ENCODE measurements at places on chromosomes 6 and 20.

- DNase-seq: no peak
Observed at GRCh38 chr20:24764794-24765202, 184.3 kb upstream of the CST7 start.

- no peak for DNase-seq
Observed at GRCh38 chr6:136992113-136992512, 52.7 kb downstream of the IL20RA start.

DNA sequence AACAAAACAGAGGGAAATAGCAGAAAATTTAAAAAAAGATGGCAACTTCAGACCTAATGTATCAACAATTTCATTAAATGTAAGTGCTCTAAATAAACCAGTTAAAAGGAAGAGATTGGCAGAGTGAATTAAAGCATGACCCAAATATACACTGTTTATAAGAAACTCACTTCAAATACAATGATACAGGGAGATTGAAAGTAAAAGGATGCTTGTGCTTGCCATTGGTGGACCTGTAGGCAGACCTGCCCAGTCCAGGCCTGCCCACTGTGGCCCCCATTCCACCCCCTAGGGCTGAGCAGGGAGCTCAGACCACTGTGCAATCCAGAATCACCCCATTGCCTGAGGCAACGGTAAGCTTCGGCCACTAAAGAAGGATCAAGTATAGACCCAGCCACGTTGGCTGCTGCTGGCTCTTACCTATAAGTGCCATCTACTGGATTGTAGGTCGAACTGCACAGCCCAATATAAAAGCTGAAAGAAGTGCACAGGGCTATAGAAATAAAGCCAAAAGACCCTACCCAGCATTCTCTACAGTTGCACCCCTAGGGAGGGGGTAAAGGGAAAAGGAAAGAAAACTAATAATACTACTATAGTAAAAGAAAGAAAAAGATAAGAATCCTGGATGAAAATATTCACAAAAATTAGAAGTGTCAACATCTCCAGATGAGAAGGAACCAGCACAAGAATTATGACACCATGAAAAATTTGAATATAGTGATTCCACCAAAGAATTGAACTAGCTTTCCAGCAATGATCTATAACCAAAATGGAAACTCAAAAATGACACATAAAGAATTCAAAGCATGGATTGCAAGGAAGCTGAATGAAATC, 36.1 kb downstream of the PSMB1 start:
- DNase-seq: peak; percentile 8

GRCh38 chr6:14276667-14277404, 159.3 kb downstream of the CD83 start:
- DNase-seq: no peak

DNA sequence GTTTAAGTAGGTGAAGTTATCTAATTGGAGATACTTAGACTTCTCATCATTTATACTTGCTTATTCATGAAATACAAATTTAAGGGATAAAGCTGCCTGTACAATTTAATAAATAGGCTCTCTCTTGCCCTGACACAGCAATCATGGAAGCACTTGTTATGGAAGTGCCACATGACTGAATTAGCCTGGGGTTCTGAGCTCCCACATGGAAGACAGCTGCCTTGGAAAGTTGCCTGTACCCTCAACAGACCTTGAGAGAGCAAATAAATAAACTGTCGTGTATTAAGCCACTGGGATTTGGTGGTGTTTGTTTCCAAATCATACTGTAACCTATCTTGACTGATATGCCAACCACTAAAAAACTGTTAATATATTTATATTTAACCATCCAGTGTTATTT, 87.0 kb upstream of the RSPO3 start:
- DNase-seq: no peak

DNA sequence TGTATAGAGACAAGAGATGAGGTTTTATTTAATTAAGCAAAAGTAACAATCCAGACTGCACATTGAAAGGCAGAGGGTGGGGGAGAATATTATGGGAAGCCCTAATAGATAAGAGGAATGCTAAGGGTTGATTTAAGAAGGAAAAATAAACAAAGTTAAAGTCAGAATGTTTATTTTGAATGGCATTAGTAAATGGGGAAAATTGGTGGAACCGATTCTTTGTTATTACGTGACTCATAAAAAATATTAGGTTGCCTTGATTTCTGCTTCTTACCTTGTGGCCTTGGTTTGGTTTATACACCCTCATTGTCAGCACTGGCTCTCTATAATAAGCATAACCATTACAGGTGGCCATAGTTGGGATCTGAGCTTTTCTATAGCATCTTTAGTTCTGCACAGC, 674.8 kb upstream of the CITED2 start:
- no peak for DNase-seq

GRCh38 chr6:137820425-137820824, 46.6 kb upstream of the TNFAIP3 start:
- no peak for DNase-seq

DNA sequence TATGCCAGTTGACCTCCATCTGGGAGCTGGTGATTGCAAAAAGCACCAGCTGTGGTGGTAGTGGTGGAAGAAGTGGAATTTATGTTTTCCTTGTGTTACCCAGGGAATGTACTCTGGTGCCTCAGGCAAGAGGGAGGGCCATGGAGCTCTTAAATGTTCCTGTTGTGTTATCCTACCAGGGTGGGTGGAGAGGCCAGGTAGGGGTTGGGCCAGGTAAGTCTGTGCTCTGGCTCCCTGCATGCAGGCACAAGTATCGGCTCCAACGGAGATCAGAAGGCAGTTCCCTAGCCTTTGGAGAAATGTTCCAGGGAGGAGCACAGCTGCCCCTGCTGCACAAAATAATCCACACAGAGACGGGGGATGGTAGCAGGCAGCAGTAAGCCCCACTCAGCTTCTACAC, 419.3 kb upstream of the EYS start:
- DNase-seq: no peak

DNA sequence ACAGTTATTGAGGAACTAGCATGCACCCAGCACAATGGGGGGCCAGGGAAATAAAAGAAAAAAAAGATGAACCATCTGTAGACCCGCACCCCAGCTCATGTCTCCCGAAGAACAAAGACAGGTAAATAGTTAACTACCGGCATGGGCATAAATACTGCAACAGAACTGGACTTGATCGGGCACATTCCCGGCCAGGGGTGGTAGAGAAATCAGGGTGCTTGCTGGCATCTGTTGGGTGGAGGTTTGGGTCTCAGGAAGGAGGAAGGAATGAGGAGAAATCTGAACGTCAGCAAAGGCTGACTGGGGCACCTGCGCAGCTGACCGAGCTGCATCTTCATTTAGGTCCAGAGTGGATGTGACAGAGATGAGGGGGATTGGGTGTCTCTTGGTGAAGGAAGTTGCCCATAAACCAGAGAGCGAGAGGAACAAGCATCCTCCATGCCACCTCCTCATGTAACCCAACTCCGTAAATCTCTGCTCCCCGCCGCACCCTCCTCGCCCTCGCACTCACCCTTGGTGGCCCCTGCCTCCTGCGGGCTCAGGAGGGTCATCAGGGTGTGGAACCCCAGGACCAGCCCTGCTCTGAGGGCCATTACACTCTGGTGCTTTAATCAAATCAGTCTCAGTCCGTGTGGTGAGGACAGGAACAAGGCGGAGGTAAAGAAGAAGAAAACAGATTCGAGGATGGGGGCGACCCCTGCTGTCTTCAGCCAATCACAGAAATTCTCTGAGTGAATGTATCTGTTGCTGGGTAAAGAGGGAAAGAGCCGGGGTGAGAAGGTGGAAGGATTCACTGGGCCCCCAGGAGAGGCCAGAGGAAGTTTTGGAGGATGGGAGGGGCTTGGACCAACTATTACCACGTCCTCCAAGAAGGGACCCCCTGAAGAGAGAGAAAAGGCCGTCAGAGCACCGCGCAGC, at the start of gene HLA-DOA:
TSS of gene HLA-DOA (minus strand) at position 648 of the 918 bp plus-strand sequence.
- no peak for DNase-seq

Measured in SK-N-MC (cell line).